ENCODE measurements at places on chromosomes 3 and 15.

GRCh38 chr15:37142371-37142770, 42.0 kb upstream of the MEIS2 start:
- no peak for DNase-seq

- no peak for DNase-seq
Observed at GRCh38 chr3:9914011-9914410, 2.9 kb upstream of the IL17RC start.

- no peak for DNase-seq
Observed at GRCh38 chr3:102024270-102024904, 175.1 kb downstream of the NFKBIZ start.

DNA sequence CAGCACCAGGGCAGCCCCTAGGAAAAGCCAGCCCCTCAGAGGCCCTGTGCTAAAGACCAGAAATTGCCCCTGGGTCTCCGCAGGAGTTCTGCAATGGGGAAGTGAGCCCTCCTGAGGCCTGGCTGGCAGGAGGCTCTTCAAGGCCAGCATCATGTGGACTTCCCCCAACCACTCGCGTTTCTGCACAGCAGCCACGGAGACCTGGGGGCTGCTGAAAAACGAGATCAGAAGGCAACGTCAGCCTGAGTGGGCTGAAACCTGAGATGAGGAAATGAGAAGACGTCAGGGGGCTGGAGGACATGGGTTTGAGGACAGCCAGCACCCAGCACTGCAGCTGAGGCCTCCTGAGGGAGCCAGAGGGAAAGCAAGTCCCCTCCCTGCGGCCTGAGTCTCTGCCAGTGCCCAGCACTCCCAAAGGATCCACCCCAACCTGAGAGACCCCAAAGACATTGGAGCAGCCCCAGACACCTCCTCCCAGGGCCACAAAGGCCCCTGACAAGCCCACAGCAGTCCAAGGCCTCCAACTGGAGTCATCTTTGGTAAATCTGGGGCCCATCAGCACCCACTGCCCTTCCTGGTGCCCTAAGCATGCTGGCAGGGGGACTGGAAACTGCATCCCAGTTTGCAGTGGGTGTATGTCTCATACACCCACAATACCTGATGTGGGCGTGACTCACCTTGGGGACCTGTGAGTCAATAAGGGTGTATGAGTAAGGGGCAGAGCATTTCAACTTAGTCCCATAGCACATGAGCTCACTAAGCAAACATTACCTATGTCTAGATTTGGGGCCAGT, 29.2 kb upstream of the CYP11A1 start:
- DNase-seq = peak; percentile 80

DNA sequence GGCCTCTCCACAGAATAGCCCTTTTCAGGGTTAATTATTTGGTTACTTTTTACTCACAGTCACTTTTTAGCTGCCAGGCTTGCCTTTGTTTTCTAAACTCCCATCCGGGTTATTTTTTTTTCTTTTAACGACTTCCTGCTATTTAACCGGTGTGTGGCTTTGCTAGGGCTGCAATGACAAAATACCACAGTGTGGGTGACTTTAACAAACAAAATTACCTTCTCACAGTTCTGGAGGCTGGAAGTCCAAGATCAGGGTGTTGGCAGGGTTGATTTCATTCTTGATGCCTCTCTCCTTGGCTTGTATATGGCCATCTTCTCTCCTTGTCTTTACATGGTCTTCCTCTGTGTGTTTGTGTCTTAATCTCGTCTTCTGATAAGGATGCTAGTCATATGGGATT, 91.5 kb downstream of the IL1RAP start:
- DNase-seq = no peak

GRCh38 chr3:169534439-169534838, 129.1 kb downstream of the MECOM start:
- DNase-seq = no peak

GRCh38 chr15:96342406-96343112, 12.1 kb downstream of the NR2F2 start:
- DNase-seq = peak; percentile 46

- DNase-seq = no peak
Observed at GRCh38 chr15:48366584-48367312, 35.5 kb downstream of the DUT start.

- peak; percentile 56 for DNase-seq
Observed at GRCh38 chr3:187669675-187670504, at the start of gene SST. TSS of gene SST (minus strand) at chr3:187670394. CDS start at chr3:187670291, 103 bp downstream.

DNA sequence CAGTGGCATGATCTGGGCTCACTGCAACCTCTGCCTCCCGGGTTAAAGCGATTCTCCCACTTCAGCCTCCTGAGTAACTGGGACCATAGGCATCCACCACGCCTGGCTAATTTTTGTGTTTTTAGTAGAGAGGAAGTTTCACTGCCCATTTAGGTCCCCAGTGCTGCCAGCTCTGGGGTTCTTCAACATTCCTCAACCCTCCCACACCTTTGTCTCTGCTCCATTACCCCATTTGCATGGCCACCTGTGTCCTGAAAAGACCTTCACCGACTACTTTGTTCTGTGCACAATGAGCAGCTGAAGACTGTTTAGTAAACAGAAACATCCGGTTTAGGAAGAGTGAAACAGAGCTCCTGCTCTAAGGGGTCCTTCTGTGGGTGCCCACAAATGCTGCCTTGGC, 92.0 kb downstream of the FAM43A start:
- no peak for DNase-seq

- DNase-seq = peak; percentile 54
Observed at GRCh38 chr15:90001683-90002427, 731 bp downstream of the ZNF710 start.

DNA sequence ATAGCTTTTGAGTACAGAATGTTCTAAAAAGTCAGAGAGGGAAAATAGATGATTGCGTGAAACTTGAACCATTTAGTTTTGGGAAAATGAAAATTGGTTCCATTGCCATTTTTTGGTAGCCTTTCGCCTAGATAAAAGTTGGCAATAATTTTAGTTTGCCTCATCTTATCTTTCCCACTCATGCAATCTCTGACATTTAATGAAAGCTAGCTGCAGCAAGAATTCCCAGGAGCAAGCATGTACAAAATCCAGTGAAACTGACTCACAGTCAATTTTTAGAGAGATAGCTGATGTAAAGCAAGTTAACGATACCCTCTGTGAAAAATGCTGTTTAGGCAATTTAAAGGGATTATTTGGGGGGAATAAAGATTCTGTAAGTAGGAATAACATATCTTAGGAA, 797.4 kb downstream of the GRM7 start:
- no peak for DNase-seq

- DNase-seq = no peak
Observed at GRCh38 chr3:13112521-13113345, 39.5 kb upstream of the IQSEC1 start.

GRCh38 chr3:177578488-177578887, 381.2 kb upstream of the TBL1XR1 start:
- DNase-seq = no peak

GRCh38 chr3:129416415-129416814, 12.0 kb downstream of the EFCAB12 start:
- no peak for DNase-seq

DNA sequence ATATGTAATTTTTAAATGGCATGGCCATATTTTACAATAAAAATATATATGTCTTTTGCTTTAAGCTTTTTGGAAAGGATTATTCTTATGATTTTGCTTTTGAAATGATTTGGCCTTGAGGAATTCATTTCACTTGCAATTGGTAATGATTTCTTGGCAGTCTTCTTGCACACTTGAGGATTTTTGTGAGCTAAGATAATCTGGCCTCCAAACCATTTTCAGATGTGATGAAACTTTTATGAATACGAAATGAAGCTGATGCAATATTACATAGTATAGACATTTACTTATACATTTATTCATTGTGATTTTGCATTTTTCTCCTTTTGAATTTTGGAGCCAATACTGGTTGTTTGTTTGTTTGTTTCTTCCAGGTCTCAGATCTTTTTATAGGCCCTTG, 6.4 kb upstream of the SH2D7 start:
- peak; percentile 41 for DNase-seq

GRCh38 chr15:49908933-49909295, 210.1 kb downstream of the ATP8B4 start:
- DNase-seq = no peak

DNA sequence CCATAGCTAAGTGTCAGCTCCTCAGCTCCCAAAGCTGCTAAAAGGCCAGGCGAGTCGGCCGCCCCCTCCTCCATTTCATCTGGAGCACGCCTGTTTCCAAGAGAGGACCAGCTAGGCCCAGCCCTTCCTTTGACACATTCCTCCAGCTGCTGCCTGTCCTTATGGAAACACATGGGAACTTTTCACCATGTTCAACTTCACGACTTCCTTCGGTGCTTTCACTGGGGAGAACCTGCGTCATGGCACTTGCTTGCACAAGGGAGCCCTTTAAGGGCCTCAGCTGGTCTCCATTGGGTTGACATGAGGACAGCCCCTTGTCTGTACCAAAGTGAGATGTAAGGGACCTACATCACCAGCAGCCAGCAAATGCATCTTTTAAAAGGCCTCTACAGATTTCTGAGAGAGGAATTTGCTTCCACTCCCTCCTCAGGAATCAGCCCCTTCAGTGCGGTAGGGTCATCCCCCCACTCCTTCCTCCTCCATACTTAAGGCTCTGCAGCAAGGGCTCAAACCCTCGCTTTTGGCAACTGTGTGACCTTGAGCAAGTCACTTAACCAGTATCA, 2.1 kb downstream of the MAGI1 start:
- peak; percentile 4 for DNase-seq

- no peak for DNase-seq
Observed at GRCh38 chr3:177015881-177016280, 181.4 kb downstream of the TBL1XR1 start.

- DNase-seq = no peak
Observed at GRCh38 chr3:129313415-129313664, 34.7 kb downstream of the HMCES start.

DNA sequence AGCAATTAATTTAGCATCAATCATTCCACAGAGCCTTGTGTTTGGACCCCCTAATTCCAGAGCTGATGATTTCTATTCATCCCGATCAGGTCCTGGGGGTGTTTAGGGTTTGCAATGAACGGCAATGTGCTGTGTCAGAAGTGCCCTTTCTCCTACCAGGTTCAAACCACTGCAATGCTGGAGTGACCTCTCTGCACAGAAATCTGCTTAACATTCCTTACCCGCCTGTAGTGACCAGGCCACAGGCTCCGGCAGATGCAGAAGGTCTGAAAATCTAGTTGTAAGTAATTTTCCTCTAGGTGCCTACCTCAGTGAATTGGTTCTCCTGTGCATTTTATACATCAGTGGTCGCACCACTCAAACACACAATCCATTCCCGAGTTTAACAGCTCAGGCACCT, 725.3 kb upstream of the CFAP20DC start:
- peak; percentile 31 for DNase-seq

GRCh38 chr15:74394090-74394846, 26.8 kb upstream of the CYP11A1 start:
- no peak for DNase-seq

DNA sequence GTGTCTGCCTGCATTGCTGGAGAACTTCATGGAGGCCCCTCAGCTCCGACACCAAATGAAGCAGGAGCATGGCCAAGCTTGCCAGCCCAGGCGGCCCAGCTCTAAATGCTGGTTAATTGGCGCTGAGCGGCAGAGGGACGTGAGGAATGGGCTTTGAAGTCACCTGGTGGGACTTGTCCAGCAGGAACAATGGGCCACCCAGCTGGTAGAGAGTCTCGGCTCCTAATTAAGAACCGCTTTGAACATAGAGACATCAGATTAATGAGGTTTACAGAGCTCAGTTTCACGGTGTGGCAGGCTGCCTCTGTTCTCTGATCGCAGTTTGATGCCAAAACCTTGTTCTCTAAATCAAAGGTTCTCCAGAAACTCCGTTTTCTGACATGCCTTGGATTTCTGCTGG, 77.5 kb upstream of the LINGO1 start:
- no peak for DNase-seq

GRCh38 chr3:169754711-169755110, 10.1 kb downstream of the TERC start:
- no peak for DNase-seq

- DNase-seq = peak; percentile 7
Observed at GRCh38 chr15:43749690-43750345, 3.6 kb downstream of the PDIA3 start.

- DNase-seq = no peak
Observed at GRCh38 chr15:66685638-66686150, 16.3 kb upstream of the SMAD6 start.

- DNase-seq = no peak
Observed at GRCh38 chr15:59176653-59177316, 29.9 kb upstream of the LDHAL6B start.

GRCh38 chr15:30962659-30963058, 28.8 kb downstream of the MTMR10 start:
- no peak for DNase-seq

GRCh38 chr3:11477407-11477911, 166.3 kb downstream of the VGLL4 start:
- DNase-seq = peak; percentile 81

- DNase-seq = peak; percentile 52
Observed at GRCh38 chr3:65871305-65872141, 167.2 kb downstream of the MAGI1 start.

DNA sequence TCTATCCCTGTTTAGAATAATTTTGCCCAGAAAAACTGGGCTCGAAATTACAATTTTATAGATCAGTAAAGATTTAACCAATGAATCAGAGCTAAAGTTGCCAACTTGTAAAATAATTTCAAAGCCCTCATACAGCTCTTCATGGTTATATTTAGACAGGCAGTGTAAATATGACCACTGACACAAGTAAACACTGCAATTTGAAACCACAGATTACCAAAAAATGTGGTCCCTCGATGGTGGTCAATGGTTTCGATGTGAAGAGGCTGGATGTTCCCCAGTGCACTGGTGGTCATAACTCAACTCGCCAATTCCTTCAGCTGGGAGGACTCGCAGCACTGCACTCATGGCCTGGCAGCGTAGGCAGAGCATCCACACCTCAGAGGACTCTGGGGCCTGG, 28.6 kb downstream of the LRTM1 start:
- no peak for DNase-seq

DNA sequence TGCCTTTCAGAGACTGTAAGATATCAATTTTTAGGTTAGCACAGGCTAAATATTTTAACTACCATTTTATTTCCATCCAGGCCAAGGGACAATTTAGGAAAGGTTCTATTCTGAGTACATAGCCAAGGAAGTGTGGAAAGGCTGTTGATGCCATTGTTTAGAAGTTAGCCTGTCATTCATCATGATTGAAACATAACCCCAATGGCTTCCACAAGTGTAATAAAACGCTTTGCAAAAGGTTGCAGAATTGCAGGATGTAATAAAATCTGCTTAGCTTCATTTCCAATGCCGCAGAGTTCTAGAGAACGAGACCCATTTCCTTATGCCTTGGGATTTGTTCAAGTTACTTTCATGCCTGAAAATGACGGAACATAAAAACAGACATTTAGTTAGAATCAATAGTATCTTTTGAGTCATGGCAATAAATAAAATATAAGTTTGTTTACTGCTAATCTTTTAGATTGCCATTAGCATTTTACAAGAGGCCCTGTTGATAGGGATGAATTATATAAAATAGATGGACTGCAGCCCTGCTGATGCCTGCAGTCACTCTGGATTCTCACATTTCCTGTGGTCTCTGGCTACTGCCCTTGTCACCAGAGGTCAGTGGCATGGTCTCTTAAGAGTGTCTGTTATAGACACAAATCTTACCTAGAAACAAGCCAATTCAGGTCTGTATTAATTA, 678.2 kb upstream of the CFAP20DC start:
- DNase-seq = no peak
